ENCODE measurements at places on chromosomes 13 and 19.

- DNase-seq = no peak
These were observed 562.1 kb upstream of the ATXN8OS start for GRCh38 chr13:69545551-69545950.

- DNase-seq = no peak
These were observed 52.1 kb downstream of the MAP4K1 start for GRCh38 chr19:38565691-38566105.

- DNase-seq = no peak
These were observed 447.8 kb downstream of the OXGR1 start for GRCh38 chr13:96546463-96546862.

GRCh38 chr19:53275480-53275879, 8.0 kb upstream of the VN1R4 start:
- DNase-seq = no peak

DNA sequence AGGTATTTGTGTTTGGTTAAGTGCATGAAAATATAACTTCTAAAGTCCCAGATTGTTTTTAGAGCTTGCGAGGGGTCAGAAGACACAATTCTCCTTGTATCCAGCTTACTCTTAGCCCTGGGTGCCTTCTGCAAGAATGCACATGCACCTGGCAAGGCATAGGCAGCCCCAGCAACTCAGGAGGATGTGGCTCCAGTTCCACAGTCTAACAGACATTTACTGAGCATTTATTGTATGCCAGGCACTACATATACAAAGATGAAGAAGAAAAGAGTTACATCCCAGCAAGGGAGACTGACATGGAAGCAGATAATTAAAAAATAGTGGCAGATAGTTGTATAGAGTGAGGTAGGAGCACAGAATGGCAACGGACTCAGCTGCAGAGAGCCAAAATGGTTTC, 101.1 kb upstream of the FRY start:
- no peak for DNase-seq

DNA sequence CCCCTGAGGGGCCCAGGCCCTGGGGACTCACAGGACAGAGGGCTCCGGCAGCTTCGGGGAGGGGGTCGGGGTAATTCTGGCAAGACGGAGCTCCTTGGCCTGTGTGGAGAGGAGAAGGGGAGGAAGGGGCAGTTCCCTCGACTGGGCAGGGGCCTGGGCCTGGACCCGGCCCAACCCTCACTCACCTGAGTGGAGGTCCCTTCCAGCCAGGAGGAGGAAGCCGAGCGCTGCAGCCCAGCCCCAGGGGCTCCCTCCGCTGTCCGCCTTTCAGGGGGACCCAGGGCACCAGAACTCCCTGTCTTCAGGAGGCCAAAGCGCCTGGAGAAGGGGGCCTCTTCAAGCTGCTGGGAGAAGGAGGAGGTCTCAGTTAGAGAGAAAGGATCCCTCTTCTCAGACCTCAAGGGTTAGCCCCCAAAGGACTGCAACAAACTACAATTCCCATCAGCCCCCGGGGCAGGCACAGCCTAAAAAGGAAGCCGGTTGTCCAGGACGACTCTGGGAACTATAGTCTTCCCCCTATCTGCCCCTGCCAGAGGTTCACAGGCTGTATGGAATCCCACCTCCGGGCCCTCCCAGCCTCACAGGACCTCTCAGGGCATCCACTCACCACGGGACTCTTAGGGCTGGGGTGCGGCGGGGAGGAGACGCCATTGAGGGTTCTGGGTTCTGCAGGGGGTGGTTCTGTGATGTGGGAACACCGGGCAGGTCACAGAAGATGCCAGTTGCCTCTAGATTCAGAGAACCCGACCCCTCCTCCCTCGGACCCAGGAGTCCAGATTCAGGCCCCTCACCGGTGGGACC, 19.8 kb downstream of the EPS8L1 start:
- no peak for DNase-seq

GRCh38 chr19:17419154-17419620, 660 bp upstream of the MVB12A start:
- no peak for DNase-seq

- DNase-seq = no peak
These were observed 2.9 kb downstream of the PPM1N start for GRCh38 chr19:45500918-45501729.

DNA sequence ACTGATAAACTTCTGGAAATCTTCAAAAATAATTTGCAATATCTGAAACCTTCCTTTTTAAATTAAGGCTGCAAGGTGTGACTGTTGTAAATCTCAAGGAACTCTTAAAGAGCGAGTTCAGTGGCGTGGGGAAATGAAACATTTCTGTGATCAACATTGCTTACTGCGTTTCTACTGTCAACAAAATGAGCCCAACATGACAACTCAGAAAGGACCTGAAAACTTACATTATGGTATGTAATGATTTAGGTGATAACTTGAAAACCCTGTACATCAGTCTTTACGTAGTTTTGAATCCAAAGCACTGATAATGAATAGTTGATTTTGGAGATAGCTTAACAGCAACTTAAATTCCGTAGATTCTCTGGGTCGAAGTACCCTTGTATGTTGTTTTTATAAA, 92.8 kb downstream of the ZMYM2 start:
- DNase-seq = no peak

GRCh38 chr13:28794396-28794795, 25.7 kb upstream of the MTUS2 start:
- DNase-seq = no peak

- DNase-seq = no peak
These were observed 194.5 kb upstream of the RNF113B start for GRCh38 chr13:98371516-98372023.

- DNase-seq = no peak
These were observed 220.8 kb upstream of the ZNF507 start for GRCh38 chr19:32124585-32124984.

- no peak for DNase-seq
These were observed 85.8 kb upstream of the UBL3 start for GRCh38 chr13:29936051-29936813.

DNA sequence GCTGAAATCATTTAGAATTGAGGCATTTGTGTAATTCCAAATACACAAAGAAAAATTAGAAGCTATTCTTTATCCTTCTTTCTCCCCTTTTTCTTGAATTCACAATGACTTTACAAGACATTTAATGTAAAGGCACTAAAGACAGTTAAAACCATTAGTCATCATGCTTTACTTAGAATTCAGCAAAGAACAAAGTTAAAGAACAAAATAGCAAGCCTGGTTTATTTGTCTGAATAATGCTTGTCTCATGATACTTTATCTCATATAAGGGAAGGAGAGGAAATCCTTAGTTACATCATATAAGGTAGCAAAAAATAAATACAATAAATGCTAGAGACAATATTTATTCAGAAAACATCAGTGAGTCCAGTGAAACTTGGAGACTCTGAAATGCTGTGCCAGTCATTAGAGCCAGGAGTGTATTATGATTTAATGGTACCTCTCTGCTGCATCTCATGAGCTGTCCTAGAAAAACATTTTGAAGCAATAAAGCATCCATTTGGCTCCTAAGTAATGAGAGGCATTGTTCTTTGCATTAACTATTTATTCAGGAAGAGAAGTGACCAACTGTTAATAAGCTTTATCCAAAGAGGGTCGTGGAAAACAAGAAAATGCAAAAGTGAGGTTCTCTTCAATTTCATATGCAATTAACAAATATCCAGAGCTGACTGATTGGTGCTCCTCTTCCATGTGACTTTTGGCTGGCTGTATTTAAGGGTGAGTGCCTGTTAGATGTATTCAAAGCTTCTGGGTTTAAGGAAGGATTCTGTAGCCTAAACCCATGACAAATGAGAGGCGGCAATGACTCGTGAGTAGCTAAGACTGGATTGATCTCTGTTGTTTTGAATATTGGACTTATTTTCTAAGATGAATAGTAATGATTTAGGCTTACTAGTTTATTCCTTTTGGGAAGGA, 105.0 kb downstream of the DGKH start:
- DNase-seq = no peak

DNA sequence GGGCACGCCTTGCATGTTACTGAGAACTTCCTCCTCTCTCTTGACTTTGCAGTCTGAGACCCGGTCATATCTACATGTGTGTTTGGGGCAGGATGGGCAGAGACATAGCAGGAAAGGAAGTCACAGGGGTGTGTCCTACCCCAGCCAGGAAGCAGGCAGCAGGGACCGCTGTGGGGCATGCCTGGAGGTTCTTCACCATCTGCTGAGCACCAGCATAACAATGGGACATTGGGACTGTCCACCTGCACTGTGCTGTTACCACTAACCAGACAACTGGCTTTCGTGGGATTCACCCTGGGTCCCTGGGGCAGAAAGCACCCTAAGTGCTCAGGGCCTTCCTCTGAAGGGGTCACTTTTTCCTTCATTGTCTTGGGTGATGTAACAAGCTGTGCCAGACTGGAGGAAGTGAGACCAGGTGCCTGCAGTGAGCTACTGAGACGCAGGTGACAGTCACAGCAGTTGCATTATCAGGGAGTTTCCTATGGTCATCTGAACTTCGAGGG, 2.6 kb upstream of the HAUS5 start:
- DNase-seq = no peak

DNA sequence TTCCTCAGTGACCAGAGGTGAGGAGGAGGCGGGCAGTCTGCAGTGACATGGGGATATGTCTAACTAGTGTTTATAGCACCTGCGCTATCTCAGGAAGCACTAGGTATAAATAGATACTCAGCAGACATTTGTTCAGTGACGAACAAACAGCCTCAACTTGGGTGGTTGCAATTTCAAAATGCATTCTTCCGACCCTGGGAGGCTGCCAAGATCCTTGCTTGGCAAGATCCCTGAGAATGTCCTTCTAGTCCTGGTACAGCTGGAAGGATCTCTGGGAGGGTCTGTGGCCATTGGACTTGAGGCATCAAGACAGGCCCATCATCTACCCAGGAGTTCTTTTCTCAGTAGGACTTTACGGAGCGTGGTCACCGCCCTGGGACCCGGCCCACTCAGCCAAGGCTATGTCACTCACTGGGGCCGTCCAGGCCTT, 299.5 kb downstream of the ZNF536 start:
- DNase-seq = no peak

- DNase-seq = no peak
These were observed 938.9 kb upstream of the PRR20A start for GRCh38 chr13:56201834-56202233.

- no peak for DNase-seq
These were observed 984.8 kb upstream of the MIR17HG start for GRCh38 chr13:90362707-90363106.

DNA sequence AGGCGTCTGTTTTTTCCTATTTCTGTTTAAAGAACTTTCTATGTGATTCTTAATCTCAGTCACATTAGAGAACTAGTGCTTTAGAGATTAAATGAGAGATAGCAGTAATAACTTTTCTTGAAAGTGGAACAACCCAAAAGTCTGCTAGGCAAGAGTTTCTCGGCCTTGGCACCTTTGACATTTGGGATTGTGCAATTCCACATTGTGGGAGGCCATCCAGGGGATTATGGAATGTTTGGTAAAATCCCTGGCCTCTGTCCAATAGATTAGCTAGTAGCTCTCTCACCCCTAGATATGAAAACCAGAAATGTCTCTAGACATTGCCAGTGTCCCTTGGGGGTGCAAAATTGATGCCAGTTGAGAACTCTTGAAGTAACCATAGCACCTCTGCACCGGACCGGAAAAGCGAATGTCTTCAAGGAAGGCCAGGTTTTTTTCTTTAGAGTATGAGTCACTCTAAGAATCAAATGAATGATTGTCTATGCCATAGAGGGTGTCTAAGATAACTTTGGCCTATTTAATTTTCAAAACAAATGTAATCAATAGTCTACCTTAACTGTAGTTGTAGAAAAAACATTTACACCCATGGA, 45.0 kb upstream of the IL17D start:
- no peak for DNase-seq

DNA sequence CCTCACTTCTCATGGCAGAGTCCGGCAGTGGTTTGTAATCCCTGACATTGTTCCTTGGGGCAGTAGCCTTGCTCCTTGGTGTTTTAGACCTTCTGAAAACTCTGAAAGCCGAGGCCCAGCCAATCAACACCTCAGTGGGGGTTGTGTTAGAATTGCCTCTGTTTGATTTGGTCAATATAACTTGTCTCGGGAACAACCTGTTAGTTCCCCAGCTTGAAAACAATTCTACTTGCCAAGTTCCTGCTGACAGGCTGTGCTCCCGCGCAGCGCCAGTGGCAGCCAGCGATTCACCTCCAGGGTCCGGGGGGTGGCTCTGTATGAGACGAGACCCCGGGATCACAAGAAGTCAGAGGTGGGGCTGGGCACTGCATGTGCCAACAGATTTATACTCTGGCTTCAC, 81.4 kb upstream of the MEDAG start:
- DNase-seq = no peak

DNA sequence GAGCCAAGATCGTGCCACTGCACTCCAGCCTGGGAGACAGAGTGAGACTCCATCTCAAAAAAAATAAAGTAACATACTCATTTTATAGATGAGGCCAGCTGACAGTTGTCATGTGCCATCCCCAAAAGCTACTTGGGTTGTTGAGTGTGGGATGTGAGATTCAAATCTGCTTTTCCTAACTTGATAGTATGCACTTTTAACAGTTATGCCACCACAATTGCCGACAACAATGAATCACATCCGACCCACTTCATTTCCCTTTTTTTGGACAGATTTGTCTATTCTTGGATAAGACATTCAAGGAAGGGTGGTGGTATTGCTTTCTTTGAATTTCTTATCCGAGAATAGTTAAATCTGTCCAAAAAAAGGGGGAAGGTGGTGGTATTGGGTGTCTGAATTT, 16.3 kb upstream of the DNMT1 start:
- DNase-seq = no peak

- DNase-seq = no peak
These were observed 2.5 kb upstream of the TMEM255B start for GRCh38 chr13:113756441-113757097.

GRCh38 chr19:40803857-40804782, 5.1 kb downstream of the EGLN2 start:
- DNase-seq = no peak

GRCh38 chr13:34155931-34156607, 338.1 kb downstream of the RFC3 start:
- DNase-seq = peak; percentile 9

GRCh38 chr13:22316494-22317025, 645.7 kb downstream of the FGF9 start:
- no peak for DNase-seq

DNA sequence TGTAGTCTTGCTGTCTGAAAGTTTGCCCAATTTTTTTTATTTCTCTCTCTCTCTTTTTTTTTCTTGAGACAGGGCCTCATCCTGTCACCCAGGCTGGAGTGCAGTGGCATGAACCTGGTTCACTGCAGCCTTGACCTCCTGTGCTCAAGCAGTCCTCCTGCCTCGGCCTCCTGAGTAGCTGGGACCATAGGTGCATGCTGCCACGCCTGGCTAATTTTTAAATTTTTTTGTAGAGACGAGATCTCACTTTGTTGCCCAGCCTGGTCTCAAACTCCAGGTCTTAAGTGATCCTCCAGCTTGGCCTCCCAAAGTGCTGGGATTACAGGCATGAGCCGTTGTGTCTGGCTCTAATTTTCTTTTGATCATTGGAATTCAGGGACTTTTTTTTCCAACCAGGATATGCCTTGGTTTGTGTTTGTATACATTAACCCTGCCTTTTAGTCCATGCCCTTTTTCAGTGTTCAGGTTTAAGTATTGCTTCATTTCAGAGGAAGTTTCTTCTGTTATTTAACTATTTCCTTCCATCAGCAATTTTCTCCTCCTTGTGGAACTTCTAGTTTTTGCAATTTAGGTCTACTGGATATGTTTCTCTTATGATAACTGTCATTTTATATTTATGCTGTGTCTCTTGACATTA, 201.4 kb downstream of the PCCA start:
- DNase-seq = no peak

GRCh38 chr19:50314724-50315708, 14.2 kb downstream of the KCNC3 start:
- no peak for DNase-seq

GRCh38 chr13:28384789-28385188, 110.1 kb downstream of the FLT1 start:
- no peak for DNase-seq

- peak; percentile 56 for DNase-seq
These were observed 1286.4 kb downstream of the PCDH9 start for GRCh38 chr13:65943708-65944107.

Measured in NCI-H446 treated with DMSO at 0.1 percent for 48 hours (cell line).